ENCODE measurements at places on chromosomes 4 and X.

DNA sequence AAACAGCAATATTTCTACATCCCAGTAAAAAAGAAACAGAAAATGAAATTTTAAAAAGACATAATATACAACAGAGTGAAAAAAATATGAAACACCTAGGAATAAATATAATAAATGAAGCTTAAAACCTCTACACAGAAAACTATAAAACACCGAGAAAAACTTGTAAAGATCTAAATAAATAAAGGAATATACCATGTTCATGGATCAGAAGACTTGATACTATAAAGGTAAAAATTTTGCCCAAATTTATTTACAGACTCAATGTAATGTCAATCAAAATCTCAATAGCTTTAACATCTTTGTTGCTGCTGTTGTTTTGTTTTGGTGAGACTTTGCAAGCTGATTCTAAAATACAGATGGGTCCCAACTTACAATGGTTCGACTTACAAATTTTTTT lies 5.7 kb downstream of the TBC1D9 start:
- no peak for DNase-seq

GRCh38 chr4:130028552-130028951 lies 932.6 kb downstream of the C4orf33 start:
- no peak for DNase-seq

DNA sequence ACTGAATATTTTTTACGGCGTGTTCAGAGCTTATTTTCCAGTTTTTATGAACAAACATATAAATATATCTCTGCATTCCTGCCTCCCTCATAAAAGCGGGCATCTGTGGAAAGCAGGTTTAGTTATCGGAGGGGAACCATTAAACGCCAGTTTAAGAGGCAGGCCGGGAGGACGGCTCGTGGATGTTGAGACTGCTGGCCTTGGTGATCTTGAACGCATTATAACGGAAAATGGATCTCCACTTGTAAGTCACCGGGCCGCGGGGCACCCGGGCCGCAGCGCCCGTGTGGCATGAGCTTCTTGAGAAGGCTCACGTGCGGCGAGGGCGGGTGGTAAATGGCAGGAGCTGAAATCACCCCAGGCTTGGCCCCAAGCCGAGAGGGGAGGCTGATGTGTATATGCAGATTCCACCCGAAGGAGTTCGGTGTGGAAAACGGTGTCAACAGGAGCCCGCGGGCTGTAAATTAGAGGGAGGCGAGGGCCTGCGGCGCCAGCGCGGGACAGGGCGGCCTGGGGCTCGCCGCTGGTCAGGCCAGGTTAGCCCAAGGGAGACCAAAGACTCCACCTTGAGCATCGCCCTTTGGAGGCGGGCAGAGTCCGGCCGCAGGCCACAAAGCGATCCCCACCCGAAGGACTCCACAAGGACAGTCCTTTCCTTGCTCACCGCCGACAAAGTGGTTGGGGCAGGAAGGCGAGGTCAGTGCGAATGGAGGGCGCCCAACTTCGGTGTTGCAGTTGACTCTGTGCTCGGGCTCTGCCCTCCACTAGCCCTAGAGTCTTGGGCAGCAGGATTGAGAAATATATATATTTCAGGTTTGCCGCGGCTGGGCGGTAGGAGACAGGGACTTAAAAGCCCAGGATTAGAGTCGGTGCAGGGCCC lies 1.3 kb upstream of the HAND2 start:
- no peak for DNase-seq

GRCh38 chr4:58477513-58477912 lies 1367.3 kb upstream of the IGFBP7 start:
- no peak for DNase-seq

GRCh38 chr4:70778888-70779422 lies 57.2 kb downstream of the RUFY3 start:
- DNase-seq: no peak
